ENCODE measurements at places on chromosomes 11 and 22. TPM values are rescaled to one million over a fixed set of nuclear protein-coding genes. Genes with fewer than 3 reads are reported as not detected.
A peak's percentile ranks its signal among the peaks of the same experiment; 100 is the strongest.

FGF4 gene
- not detected for total RNA-seq

ROM1 gene
- 5.8 TPM for total RNA-seq

IL17REL gene
- not detected for total RNA-seq

CATSPER1 gene
- total RNA-seq = not detected

GGT5 gene
- 37.5 TPM for total RNA-seq

OR2AG2 gene
- total RNA-seq = not detected

DMC1 gene
- 0.51 TPM for total RNA-seq

P4HA3 gene
- total RNA-seq = 16.6 TPM

HEPN1 gene
- not detected for total RNA-seq

PTPN5 gene
- total RNA-seq = not detected

MYRF gene
- 1.7 TPM for total RNA-seq

ACER3 gene
- 17.9 TPM for total RNA-seq

THY1 gene
- 219 TPM for total RNA-seq

GTSE1 gene
- 7.3 TPM for total RNA-seq

OR5B21 gene
- total RNA-seq = not detected

MRGPRX4 gene
- total RNA-seq = not detected

TMEM134 gene
- 50.9 TPM for total RNA-seq

DNA sequence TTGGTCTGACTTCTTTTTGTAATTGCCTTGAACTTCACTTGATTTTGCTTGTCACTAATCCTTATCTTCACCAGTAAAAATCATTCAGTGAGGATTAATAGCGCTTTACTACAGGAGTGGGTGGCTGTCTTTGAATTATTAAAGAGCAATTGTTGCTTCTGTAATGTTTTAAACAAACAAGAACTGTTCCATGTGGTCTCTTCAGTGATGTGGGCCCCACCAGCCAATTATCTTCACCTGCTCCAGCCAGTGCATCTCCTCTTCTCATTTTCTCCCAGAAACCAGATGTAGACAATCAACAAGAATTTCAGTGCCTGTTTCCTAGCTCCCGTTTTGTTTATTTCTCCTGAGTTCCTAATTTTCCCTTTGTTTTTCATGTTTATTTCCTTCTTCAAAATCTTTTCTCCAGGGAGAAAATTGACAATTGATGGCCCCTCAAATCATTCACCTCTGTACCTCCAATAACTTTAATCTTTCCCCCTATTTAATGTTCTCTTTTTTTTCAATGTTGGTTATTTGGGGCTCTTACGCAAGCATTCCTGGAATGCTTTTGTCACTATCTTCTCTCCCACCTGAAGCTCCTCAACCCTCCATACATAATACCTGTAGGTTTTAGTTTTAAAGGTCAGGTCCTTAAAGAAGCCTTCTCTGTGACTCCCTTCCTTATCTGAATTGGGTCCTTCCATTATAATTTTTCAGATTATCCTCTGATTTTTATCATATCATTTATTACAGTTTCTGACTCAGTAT lies 115.1 kb downstream of the ARFGAP2 start:
- no peak for DNase-seq

GRCh38 chr11:14357881-14358728 lies 878 bp downstream of the RRAS2 start:
- no peak for DNase-seq

- DNase-seq = no peak
These were observed 16.3 kb upstream of the GPR83 start for GRCh38 chr11:94417386-94417987.

- DNase-seq = no peak
These were observed 36.2 kb downstream of the THOC5 start for GRCh38 chr22:29517215-29517908.

DNA sequence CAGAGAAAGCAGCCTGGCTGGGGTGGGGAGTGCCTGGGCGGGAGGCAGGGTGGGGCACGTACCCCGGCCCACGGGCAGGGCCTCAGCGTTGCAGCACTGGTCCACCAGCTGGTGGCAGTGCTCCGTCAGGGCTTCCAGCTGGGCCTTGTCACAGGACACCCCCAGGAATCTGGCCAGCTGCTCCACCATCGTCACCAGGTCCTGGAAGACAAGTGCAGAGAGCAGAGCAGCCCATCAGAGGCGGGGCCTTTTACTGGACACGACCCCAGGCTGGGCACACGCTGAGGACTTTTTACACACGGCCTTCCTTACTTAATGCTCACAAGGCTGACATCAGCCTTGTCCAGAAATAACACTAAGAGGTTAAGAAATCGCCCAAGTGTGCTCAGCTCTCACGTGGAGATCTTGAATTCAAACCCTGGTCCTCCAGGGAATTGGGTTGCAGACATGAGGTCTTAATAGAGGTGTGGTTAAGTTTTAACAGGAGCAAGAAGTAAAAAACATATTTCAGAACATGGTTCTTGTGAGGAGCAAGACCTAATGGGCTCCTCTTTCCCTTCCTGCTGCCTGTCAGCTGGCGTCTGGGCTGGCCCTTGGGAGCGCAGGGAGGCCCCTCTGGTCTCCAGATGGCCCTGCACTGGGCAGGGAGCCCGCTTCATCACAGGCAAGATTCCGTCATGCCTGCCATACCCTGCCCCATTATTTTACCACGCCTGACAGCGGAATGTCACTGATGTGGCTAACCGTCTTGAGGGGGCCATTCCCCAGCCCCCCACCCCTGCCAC lies 17.1 kb upstream of the EFCAB6 start:
- DNase-seq = no peak

GRCh38 chr11:132094598-132094997 lies 724.2 kb downstream of the NTM start:
- no peak for DNase-seq

GRCh38 chr22:49734882-49735281 lies 92.8 kb downstream of the BRD1 start:
- peak; percentile 81 for DNase-seq

- DNase-seq = no peak
These were observed 3.9 kb downstream of the TMEM134 start for GRCh38 chr11:67465189-67465510.

DNA sequence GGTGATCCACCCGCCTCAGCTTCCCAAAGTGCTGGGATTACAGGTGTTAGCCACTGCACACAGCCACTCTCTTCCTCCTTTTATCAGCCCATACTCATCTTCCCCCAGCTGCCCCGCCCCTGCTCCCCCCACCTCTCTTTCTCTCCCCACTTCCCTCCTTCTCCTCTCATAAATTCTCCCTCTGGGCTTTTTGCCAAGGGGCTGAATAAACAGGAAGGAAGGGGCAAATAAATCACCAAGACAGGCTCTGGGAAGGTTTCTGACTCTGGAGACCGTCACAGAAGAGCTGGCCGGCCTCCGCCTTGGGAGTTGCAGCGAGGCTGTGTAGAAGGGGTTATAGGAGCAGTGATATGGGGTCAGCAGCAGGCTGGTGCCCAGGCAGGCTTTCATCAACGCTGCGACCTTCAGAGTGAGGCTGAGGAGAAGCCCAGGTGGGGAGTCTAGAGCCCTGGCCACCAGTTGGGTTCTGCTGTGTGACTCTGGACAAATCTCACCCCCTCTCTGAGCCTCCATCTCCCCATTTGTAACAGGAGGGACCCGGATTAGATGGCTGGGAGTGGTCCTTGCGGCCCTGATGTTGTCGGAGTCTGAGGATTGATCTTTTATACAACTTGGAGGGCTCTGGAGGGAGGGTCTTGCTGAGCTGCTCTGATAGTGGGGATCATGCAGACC lies 62.6 kb upstream of the RASD2 start:
- no peak for DNase-seq

GRCh38 chr11:107928767-107929507 lies 689 bp downstream of the RAB39A start:
- no peak for DNase-seq

GRCh38 chr22:35835998-35836691 lies 118.5 kb downstream of the APOL5 start:
- DNase-seq = no peak

DNA sequence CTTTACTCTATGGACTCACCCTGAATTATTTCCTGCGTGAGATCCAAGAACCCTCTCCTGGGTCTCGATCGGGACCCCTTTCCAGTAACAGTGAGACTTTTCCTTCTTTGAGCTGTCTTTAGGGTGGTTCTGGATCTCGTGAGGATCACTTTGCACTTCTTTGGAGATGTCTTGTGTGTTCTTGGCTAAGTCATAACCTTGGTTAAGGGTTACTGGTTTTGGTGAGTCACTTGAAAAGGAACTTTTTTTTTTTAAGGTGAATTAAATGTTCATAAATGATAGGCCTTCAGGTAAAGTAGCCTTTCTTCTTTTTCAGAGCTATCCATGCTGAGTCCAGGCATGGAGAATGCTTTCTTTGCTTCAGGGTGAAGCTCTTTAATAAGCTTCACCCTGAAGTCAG lies 19.4 kb upstream of the GSTP1 start:
- no peak for DNase-seq

DNA sequence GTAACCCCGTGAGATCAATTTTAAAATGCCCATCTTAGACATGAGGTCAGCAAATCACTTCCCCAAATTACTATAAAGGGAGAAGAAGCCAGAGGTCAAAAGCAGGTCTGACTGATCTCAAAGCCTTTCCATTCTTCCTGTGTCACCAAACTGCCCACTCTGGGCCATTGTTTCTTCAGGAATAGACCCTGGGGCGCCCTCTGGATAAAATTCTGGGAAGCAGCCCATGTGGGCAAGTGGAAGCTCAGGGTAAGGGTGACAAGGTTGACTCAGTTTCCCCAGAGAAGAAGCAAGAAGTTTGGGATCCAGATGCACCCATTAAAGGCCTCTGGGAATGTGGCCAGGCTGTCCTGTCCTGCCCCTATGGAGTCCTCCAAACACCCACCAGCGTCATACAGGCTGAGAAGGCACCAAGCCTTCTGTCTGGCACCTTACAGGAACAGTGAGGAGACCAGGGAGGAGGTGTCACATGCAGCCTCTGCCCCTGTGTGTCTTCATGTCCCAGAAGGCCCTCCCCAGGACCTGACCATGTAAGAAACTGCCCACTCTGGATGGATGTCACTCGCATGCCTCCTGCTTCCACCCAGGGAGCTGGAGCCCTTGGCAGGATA lies 50.1 kb downstream of the CHST1 start:
- DNase-seq = no peak

- DNase-seq = no peak
These were observed 133.6 kb upstream of the C11orf58 start for GRCh38 chr11:16604794-16605388.

- DNase-seq = no peak
These were observed 72.2 kb downstream of the PAK1 start for GRCh38 chr11:77401486-77402217.

DNA sequence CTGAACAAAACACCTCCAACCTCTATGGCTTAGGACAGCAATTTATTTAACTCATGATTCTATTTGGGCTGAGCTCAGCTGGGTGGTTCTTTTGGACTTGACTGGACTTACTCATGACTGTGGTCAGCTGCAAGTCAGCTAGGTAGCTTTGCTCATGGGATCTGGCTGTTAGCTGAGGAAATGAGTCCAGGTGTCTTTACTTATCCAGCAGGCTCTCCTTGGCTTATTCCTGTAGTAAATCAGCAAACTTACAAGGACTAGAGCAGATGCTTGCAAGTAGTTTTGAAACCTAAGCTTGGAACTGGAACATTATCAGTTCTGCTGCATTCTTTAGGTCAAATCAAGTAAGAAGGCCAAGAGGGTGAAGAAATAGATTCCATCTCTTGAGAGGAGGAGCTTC lies 8.0 kb upstream of the HIKESHI start:
- no peak for DNase-seq

DNA sequence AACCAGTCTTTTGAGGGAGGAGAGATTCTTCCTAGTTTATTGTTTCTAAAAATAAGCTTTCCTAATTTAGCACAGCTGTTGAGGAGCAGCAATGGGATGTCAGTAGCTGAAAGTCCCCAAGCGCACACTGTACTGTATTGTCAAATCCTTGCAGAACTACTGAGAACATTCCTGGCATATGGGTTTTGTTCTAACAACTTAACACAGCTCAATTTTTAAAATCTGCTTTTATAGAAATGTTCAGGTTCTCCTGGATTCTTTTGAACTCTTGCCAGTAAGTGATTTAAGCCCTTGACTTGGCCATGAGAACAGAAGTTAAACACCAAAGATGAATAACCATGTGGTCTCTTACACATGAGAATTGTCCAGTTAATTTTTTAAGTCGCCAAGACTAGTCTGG lies 218.6 kb downstream of the FAT3 start:
- no peak for DNase-seq

DNA sequence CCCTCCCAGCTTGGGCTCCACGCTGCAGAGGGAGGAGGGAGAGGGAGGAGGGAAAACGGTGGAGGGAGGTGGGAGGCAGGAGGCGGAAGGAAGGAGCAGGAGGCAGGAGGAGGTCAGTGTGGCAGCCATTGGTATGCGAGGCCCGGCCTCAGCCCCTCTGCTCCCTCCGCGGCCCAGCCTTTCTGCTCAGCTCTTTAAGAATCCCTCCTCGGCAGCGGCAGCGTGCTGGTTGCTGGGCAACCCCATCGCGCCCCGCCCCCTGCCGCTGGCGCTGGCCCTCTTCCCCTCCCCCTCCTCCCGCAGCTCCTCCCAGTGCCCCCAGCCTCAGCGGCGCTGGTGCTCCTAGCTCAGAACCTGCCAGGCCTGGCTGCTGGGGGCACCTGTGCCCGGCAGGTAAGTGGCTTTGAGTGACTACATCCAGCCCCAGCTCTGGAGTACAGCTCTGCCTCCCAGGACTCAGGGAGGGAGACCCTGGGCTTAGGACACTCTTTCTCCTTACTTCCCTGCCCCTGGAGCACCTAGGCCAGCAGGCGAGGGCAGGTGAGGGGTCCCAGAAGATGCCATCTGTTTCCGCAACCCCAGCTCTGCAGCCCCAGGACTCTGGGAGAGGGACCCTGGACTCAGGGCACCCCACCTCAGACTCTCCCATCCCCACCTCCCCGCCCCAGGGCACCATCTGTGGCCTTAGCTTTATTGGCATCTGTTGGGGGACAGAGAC lies 7.2 kb upstream of the FLRT1 start:
- DNase-seq = no peak

DNA sequence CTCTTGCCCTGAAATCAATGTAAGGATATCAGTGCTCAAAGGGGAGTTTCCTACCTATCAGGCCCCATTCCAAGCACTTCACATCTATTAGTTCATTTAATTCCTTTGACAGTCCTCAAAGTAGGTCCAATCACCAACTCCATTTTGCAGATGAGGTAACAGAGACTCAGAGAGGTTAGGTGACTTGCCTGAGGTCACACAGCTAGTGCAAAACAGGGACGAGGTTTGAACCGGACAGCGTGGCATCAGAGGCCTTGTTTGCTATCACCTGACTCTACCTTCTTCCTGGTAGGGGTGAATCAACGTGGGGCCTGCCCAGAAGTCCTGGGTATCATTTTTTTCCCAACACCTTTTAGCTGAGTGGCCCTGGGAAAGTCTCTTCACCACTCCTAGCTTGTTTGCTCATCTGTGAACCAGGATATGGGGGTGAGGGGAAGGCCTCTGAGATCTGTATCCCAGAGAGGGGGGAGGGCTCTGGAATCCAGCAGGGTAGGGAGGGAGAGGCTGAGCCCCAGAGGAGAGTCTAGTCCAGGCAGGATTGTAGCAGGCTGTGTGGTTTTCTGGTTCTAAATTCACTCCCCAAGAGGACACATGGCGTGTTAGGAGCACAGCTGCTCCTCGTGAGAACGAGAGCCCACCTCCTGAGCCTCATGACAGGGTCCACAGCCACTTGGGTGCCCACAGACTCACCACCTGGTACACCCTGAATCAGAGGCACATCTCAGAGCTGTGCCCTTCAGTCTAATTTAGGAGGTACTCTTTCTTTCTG lies 174.7 kb downstream of the MN1 start:
- peak; percentile 30 for DNase-seq

GRCh38 chr11:31303644-31304180 lies 65.8 kb downstream of the DCDC1 start:
- DNase-seq = no peak

GRCh38 chr11:47212938-47213337 lies 1.8 kb upstream of the DDB2 start:
- no peak for DNase-seq
